ENCODE measurements at places on chromosomes 11 and 22.

- DNase-seq = no peak
Measured at GRCh38 chr22:45781966-45782365, 110.3 kb downstream of the ATXN10 start.

GRCh38 chr11:66569076-66569475 is 670 bp upstream of the CTSF start:
- no peak for DNase-seq

DNA sequence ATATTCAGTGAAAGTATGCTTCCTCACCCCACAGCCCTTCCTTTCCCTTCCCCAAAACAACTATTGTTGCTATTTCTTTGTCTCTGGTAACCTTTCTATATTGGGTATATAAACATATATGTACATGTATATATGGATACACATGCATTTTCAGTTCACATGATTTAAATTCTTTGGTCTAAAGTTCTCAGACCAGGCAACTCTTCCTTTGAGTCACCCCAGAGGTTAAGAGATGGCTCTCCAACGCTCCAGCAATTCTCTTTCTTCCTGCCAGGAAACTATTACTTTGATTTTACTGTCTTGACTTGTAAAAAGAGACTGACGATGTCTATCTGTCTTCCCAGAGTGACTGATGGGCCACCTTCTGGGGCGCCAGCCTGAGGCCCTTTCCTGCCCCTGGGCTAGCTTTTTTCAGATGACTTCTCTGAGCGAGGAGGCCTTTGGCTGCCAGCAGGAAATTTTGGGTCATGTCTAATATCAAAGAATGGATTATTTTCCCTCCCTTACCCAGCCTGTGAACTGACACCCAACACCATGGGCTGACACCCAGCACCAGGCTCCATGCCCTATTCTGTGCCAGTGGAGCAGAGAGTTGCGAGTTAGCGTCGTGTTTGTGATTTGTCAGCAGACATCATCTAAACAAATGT is 14.4 kb upstream of the ST3GAL4 start:
- DNase-seq = no peak

- no peak for DNase-seq
Measured at GRCh38 chr11:73308961-73309919, 1.2 kb downstream of the ARHGEF17 start.

DNA sequence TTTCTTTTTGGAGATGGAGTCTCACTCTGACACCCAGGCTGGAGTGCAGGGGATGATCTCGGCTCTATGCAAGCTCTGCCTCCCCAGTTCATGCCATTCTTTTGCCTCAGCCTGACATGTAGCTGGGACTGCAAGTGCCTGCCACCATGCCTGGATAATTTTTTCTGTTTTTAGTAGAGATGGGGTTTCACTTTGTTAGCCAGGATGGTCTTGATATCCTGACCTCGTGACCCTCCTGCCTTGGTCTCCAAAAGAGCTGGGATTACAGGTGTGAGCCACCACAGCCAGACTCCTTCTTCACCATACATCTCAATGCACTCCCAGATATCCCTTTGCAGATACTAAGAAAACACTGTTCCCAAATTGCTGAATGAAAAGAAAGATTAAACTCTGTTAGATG is 224.3 kb downstream of the OR4A5 start:
- DNase-seq = no peak

DNA sequence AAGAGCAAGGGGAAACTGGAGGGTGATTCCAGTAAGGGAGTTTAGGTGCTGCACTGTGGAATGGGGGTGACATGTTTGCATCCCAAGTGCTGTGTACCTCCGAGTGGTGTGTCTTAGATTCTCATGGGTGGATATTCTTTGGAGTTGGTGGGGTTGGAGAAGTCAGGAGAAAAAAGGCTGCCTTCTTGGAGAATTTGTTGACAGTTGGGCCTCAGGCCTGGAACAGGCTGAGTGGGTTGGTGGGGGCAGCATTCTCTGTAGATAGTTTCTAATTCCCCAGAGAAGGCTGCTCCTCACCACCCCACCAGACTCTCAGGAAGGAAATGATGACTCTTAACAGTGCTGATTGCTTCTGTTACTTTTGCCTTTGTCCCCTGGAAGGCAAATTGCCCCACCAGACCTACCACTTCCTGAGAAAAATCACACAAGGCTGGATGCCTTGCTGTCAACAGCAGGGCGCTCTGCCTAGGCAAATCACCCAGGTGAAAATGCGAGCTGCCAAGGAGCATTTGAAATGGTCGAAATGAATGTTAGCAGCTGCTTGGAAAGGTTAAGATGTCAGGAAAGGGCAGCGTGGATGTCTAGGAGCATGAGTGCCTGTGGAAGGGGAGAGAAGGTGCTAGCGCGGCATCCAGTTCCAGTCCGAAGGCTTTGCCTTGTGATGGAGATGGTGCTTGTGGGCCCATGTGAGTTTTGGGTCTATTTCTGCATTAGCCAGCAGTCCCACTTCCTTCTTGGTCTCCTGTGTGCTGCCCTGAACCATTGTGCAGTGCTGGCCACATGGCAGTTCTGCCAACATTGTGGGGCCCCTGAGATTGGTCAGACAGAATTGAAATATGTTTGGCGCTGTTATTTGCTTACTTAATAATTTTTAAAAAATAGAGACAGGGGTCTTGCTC is 29.7 kb upstream of the SORL1-AS1 start:
- peak; percentile 19 for DNase-seq

GRCh38 chr22:46294784-46295183 is 1.9 kb upstream of the GTSE1 start:
- no peak for DNase-seq

DNA sequence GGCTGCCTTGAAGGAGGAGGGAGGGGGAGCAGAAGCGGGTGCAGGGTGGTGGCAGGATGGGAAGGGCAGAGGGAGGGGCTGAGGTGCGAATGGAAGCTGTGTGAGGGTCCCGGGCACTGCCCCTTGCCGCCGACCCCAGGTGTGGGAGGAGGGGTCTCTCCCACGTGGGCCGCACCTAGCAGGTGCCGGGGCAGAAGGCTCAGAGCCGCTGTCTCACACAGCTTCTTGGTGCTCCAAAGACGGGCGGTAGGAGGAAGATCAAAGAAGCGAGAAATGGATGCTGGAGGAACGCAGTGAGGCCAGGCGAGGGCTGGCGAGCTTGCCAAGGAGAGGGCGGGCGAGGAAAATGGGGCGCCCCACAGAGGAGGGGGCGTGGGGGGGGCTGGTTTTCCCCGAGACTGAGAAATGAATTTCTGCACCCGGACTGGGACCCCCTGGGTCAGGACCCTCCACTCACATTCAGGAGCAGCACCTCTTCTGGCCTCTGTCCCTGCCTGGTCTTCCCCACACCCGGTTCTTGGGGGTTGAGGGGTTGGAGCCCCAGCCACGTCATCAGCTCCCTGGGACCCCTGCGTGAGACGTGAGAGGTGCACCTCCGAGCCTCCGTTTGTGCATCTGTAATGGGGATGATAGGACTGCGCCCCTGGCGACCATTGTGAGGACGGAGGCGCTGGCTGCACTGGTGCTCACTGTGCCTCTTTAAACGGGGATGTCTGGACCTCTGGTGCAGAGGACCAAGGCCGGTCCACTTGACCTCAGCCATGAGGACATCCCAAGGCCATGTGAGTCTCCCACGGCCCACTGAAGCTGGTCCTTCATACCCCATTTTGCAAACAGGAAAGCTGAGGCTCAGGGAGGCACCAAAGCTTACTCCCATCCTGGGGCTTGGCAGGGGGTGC is 16.8 kb downstream of the LSP1 start:
- no peak for DNase-seq

GRCh38 chr22:24827296-24827695 is 21.3 kb downstream of the SGSM1 start:
- DNase-seq = no peak

- DNase-seq = peak; percentile 38
Measured at GRCh38 chr11:102495161-102496042, 35.1 kb downstream of the MMP7 start.

GRCh38 chr22:41271787-41272186 is 14.2 kb downstream of the RANGAP1 start:
- DNase-seq = no peak

DNA sequence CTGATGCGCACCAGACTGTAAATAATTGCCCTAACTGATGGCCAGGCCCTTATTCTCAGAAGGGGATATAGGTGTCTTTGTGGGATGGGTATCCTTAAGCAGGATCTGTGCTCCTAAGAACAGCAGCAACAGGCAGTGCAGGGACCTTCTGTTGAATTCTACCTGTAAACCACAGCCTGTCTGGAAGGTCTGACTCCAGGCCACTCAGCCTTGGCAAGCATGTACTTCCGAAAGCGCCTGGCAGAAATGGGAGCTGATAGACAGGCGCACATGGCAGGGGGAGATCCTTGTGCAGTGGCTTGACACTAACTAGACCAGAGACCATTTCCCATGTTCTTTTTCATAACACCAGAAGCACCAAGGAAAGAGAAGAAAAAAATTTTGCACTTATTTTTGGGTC is 59.0 kb downstream of the C22orf31 start:
- no peak for DNase-seq

DNA sequence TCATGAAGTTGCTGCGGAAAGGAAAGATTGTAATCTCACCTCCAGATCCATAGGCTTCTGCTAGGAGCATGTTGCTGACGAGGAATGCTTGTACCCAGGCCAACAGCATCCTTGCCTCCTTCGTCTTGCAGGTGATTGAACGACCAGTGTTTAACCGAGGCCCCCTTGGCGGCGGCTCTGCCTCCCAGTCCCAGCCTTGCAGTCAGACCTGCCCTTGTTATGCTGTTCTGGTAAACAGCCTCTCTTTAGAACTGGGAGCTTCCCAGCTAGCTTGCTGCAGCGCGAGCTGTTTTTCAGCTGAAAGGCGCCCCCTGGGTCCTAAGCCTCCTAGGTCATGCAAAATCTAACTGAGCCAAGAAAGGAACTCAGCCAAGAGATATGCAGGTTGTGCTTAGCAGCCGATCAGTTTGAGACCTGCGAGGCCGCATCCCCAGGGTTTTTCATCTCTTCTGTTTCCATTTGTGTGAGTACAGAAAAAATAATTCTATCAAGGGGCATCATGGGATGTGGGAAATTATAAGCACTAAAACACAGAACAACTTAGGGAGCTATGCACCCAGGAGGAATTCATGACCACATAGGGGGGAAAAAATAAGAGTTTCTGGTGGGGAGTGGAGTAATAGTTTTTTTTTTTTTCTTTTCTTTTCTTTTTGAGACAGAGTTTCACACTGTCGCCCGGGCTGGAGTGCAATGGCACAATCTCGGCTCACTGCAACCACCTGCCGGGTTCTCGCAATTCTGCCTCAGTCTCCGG is at the start of gene PIK3IP1:
Gene PIK3IP1 (minus strand): TSS at position 253 of the 754 bp plus-strand sequence. CDS start 144 bp downstream, at position 109.
- peak; percentile 73 for DNase-seq

DNA sequence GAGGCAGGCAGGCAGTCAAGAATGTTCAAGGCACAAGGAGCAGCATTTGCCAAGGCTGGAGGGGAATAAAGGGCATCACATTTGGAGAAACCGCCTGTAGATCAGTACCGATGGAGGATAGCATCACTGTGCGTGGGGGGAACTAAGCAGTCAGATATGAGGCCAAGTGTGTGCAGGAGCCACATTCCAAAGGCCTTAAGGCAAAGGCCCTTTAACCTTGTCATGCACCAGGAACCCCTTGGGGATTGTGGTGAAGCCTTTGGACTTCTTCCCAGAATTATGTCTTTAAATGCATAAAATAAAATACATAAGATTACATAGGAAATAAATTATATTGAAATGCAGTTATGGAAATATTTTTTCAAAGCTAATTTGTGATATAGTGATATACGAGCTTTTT is 532.1 kb downstream of the BUD13 start:
- no peak for DNase-seq

DNA sequence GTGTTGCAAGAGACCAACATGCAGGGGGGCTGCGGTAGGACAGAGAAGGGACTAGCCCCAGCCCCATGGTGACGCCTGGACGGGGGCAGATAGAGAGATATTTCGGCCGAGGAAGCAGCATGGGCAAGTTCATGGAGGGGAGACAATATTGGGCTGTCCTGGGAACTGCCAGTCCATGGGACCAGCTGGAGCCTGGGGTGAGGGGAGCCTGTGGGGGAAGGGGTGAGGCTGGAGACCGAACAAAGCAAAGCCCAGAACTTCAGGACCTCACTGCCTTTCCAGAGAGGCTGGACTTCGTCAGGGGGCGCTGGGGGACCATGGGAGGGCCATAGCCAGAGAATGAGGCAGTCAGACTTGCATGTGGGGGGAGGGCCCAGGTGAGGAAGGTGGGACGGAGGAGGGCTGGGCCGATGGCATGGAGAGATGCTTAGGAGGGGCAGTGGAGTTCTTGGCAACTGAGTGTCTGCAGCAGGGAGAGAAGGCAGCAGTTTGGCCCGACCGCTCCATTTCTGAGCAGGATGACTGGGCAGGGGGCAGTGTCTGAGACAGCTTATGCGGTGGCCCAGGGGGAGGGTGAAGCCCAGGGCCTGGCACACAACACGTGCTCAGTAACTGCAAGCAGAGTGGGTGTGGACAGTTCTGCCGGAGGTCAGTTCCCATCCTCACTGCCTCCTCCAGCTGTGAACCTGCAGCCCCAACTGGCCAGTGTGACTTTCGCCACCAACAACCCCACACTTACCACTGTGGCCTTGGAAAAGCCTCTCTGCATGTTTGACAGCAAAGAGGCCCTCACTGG is 712 bp downstream of the UPK3A start:
- DNase-seq = no peak

DNA sequence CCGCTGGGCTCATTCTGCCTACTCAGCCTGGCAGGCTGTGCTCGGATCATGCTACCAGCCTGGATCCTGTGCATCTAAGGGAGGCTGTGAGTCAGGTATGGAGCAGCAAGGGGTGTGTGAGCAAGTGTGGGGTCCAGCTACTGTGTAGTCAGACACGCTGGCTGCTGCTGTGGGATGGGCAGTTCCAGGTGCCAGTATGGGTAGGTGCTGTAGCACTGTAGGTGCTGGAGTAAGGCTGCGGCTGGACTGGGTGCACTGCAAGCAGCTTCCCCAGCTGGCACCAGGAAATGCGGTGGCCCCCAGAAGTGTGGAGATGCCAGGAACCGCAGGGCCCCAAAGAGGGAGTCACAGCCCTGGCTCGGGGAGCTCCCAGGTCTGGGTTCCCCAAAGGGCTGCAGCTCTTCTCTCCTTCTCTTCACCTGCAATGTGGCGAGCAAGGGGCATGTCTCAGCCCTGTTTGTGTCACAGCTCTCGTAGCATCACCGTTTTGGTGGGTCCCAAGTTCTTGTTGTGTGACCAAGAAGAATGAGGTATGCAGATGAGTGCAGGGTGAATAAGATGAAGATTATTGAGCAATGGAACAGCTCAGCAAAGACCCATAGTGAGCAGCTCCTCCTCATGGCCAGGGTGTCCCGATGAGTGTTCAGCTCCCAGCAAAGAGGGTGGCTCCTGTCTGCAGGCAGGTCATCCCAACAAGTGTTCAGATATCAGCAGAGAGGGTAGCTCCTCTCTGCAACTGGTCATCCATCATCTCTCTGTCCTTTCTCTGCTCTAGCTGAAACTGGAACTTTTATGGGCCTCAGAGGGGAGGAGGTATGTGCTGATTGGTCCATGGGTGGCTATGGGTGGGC is 462.9 kb downstream of the TBC1D22A start:
- DNase-seq = no peak

- DNase-seq = peak; percentile 24
Measured at GRCh38 chr11:121249039-121249663, 43.4 kb upstream of the SC5D start.

GRCh38 chr11:100731471-100731870 is 44.4 kb downstream of the ARHGAP42 start:
- no peak for DNase-seq

DNA sequence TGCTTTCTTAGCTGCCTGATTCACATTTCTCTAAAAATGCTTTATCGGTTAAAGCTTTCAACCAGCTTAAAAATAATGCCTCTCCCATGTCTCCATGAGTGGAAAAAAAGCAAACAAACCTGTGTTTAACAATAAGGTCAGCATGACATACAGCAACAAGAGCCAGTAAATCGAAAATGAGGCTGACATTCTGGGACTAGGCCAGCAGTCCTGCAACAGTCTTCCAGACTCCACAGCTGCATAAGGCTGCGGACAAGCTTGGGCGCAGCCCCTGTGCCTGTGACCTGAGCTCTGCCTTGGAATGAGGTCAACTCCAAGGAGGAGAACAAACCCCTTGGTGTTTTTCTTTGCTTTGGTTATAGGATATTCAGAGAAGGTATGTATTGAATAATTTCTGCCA is 95.5 kb downstream of the PGR start:
- DNase-seq = no peak

All from memory B cell (primary cell).